ENCODE measurements at places on chromosomes 1 and 21.

DNA sequence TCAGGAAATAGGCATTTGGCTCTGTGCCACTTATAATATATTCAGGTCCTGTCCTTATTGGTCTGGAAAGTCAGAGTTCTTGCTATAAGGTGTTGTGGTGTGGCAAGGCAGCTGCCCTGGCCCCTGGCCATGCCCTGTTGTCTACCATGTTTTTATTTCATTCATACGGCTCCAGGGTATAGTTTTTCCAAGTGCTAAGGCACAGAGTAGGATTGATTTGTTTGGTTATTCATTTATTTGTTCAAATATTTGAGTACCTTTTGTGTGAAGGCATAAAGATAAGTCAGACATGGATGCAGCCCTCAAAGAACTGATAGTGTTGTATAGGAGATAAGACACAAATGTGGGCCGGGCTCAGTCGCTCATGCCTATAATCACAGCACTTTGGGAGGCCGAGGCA, 10.1 kb downstream of the ZBTB8B start:
- no peak for DNase-seq

DNA sequence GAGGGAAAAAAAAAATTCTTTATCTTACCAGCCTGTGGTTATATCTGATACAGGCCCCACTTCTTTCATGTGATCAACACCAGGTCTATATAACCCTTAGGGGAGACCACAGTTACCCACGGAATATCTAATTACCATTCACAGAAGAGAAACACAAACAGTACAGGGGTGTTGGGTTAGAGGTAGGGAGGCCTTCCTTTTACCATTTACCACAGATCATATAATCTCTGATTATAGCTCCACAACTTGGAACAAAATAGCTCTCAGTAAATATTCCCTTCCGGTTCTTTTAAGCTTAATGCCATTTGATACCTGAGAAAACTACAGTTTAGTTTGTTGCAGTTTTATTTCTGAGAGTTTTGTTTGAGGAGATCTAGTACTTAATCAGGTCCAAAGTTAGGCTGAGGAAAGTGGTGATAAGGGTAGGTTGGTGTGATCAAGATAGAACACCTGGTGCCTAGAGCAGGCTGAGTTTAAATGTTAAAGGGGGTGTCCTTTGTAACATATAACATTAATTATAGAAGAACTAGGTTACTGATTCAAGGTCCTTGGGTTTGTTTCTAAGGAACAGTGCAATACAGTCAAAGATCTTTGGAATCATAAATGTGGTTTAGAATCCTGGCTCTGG, 14.1 kb downstream of the EPB41 start:
- DNase-seq, result no peak

DNA sequence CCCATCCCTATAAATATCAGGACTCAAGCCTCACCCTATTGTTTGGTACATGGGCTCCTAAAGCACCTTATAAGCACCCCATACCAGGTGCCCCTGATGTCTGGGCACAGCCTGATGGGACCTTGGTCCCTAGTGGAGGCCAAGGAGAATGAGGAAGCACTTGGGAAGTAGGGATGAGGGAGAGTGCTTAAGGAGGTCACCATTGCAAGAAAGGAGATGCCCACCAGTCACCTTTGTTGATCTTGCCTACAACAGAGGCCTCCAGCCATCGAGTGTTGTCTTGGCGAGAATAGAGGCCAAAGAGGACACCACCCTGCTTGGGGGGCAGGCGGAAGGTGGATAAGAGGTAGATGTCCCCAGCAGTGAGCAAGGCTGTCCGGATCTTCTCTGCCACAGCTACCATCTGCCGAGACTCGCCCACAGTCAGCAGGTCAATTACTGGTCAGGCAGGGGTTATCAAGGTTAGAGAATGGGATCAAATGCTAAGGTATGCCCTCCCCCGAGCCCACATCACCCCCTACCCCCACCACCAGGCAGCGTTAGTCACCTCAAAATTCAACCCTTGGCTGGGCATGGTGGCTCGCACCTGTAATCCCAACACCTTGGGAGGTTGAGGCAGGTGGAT, 1.6 kb downstream of the THBS3 start:
- DNase-seq, result no peak

GRCh38 chr21:44946254-44947041, 6.6 kb downstream of the SLX9 start:
- no peak for DNase-seq

DNA sequence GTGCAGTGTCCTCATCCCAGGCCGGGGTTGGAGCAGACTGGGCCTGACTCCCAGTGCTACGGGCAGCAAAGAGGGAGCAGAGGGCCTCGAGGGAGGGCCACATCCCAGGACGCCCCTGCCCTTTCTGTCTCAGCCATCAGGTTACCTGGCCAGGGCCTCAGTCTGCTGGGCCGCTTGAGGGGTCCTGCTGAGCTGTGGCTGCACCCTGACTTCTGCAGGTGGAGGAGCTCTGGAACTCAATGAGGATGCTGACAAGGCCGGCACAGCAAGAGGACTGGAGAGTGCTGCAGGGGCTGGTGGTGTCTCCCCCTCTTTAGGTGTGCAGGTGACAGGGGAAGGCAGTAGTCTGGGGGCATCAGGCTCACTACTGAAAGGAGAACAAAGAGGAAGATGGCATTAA, 3.3 kb downstream of the ZNF692 start:
- no peak for DNase-seq

DNA sequence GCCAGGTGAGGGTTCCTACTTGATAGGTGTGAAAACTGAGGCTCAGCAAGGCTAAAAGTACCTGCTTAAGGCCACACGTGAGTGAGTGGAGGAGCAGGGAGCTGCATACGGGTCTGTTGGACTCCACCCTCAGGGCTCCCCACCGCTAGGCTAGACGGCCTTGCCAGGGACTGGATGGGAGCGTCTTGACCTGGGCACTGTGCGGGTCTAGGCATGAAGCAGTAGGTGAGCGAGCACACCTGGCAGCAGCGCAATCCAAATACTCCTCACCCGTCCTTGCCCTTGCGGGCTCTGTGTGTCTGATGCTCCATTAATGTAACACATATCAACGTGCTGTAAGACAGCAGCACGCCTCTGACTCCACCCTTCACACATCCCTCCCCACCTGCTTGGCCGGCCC, 94.0 kb downstream of the LACTBL1 start:
- no peak for DNase-seq

- no peak for DNase-seq
Observed at GRCh38 chr1:6347641-6348487, 45.7 kb downstream of the ACOT7 start.

- no peak for DNase-seq
Observed at GRCh38 chr1:175449306-175449705, 256.7 kb upstream of the KIAA0040 start.

GRCh38 chr1:70415882-70416281, 4.8 kb downstream of the CTH start:
- DNase-seq, result no peak

GRCh38 chr1:185427264-185427663, 110.2 kb upstream of the IVNS1ABP start:
- DNase-seq, result no peak

- no peak for DNase-seq
Observed at GRCh38 chr1:52506920-52507546, 45.9 kb downstream of the TUT4 start.

- no peak for DNase-seq
Observed at GRCh38 chr1:155131856-155132255, 3.8 kb upstream of the SLC50A1 start.

Measured in NCI-H187 (cell line).